ENCODE measurements at places on chromosomes 16 and 17. TPM values are rescaled to one million over a fixed set of nuclear protein-coding genes. Genes with fewer than 3 reads are reported as not detected.

KIF2B gene
- not detected for total RNA-seq

TXNDC17 gene
- 120 TPM for total RNA-seq

HID1 gene
- total RNA-seq, result 0.16 TPM

ZNF205 gene
- 12.1 TPM for total RNA-seq

TOM1L1 gene
- total RNA-seq, result 7.1 TPM

SULT1A4 gene
- 2.7 TPM for total RNA-seq

HASPIN gene
- total RNA-seq, result 0.79 TPM

RND2 gene
- total RNA-seq, result 0.60 TPM
